ENCODE measurements at places on chromosomes 16 and 17. TPM values are rescaled to one million over a fixed set of nuclear protein-coding genes. Genes with fewer than 3 reads are reported as not detected.

Gene FAHD1
- 29.3 TPM for total RNA-seq

Gene TNFSF12
- total RNA-seq, result 30.6 TPM

Gene PRM3
- total RNA-seq, result not detected

Gene HOXB8
- total RNA-seq, result 56.2 TPM

Gene ZNF319
- total RNA-seq, result 24.7 TPM

Gene ASGR1
- total RNA-seq, result 2.6 TPM

Gene AMZ2
- total RNA-seq, result 83.2 TPM

Gene ATP1B2
- 10.0 TPM for total RNA-seq

Data from ureter (tissue), 1 donor.